ENCODE measurements at places on chromosomes 4 and X. TPM values are rescaled to one million over a fixed set of nuclear protein-coding genes. Genes with fewer than 3 reads are reported as not detected.

DNA sequence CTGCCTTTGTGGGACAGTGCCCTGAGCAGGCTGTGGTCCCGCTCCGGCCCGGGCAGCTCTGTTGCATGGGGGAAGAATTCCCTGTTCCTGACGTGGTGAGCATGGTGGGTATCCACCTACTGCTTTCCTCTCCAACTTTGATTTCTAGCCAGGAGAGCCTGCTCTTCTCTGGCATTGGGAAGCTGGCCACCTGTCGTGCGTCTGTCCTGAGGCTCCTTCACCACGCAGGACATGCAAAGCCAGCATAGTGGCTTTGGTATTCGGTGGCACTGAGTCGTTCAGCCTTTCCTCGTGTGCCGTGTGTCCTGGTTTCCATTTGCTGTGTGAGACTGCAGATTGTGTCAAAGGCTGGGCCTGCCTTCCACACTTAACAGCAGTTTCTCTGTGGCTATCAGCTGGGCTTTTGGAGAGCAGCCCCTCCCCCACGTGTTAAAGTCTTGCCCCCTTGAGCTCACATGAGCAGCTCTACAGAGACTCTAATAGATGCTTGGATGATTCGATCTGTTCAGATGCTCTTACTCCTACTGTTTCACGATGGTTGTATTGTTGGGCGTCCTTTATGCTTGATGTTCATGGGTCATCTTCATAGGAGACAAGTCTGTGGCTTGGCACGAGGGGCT, 46.3 kb upstream of the CLCN4 start:
- DNase-seq, result no peak

Gene ARL9
- not detected for total RNA-seq

GRCh38 chr4:54542540-54543041, 115.2 kb upstream of the KIT start:
- no peak for DNase-seq

DNA sequence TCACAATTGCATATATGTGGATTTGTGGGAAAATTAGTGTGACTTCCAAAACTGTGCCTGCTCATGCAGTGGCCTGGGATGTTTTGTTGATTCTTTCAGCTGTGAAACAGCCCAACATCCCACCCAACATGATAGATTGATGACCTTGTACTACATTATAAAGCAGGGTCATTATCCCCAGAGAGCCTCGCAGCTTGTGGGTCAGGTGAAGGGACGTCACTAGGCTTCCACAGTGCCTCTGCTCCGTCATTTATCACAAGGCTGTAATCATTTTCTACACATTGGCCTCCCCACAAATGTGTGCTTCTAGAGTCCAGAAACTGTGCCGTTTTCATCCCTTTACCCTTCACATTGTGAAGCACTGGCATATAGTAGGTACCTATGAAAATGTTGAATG, 31.6 kb downstream of the ALPK1 start:
- DNase-seq, result no peak

- DNase-seq, result no peak
These were observed 1.3 kb upstream of the SLC25A5 start for GRCh38 chrX:119466970-119467369.

GRCh38 chr4:52015366-52015765, 4.8 kb downstream of the LRRC66 start:
- DNase-seq, result no peak

Gene DMRTC1
- total RNA-seq, result not detected

GRCh38 chrX:13339607-13340006, 19.8 kb upstream of the ATXN3L start:
- no peak for DNase-seq

GRCh38 chrX:30900227-30900626, 11.2 kb upstream of the TAB3 start:
- DNase-seq, result no peak

DNA sequence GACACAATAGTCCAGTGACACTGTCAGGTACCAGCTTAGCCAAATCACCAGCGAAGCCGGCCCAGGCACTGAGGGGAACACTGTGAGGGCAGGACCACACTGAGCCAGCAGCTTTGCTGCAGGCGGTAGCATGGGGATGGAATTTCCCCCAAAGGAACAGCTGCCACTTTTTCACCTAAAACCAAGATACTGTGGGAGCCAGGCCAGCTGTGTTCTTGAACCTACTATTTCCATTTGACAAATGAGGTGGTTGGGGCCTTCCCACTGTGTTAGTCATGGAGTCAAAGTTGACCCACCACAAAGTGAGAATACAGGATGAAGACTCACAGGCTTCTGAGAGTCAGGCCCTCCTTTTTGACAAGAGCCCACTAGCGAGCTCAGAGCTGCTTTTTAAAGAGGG, 70.7 kb upstream of the SH3RF1 start:
- DNase-seq, result no peak

DNA sequence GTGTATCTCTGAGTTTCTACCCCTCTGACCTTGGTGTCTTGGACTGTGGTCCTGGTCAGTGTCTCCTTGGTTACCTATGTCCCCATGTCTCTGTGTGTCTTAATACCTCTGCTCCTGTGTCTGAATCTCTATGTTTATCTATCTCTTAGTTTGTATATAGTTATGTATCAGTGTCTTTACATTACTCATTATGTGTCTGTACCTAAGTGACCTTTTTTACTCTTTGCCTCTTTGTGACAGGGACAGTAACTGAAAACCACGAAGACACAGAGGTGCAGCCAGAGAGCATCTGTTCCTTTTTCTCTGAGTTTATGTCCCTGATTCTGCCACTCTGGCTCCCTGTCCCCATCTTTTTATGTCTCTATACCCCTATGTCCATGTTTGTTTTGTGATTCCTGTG, 49.4 kb downstream of the ITIH6 start:
- DNase-seq, result no peak

DNA sequence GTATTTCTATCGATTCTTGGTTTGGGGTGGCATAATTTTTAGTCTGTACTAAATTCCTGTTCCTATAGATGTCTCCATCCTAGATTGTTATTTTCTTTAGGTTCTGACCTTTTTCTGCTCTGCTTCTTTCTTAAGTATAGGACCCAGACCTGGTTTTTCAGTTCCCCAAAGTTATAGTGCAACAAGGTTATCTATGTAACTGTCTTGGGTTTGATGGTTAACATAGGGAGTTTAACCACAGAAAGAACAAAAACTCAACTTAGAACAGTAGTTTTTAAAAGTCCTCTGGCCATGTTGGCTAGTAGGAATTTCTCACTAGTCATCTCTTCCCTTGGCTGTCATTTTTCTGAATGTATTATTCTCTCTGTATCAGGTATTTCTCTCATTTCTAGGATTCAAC, 38.8 kb upstream of the MAD2L1 start:
- no peak for DNase-seq

Gene DCHS2
- total RNA-seq, result not detected

DNA sequence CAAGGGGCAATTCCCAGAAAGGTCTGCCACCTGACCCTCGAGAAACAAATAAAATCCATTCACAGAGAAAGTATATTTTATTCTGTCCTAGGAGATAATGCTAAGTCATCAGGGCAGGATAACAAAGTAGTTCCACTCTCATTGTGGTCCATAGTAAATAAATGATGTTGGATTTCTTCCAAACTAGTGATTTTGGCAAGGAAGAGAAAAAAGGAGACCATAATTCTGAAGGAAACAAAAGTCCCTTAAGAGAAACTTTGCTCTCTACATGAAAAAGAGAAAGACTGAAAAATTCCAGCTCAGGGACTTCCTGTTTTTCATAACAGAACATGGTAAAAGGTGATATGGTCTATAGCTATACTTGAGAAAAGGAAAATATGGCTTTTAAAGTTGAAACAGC, 71.5 kb upstream of the DDX60 start:
- no peak for DNase-seq

- no peak for DNase-seq
These were observed 213.4 kb upstream of the ARSJ start for GRCh38 chr4:114192854-114193253.

DNA sequence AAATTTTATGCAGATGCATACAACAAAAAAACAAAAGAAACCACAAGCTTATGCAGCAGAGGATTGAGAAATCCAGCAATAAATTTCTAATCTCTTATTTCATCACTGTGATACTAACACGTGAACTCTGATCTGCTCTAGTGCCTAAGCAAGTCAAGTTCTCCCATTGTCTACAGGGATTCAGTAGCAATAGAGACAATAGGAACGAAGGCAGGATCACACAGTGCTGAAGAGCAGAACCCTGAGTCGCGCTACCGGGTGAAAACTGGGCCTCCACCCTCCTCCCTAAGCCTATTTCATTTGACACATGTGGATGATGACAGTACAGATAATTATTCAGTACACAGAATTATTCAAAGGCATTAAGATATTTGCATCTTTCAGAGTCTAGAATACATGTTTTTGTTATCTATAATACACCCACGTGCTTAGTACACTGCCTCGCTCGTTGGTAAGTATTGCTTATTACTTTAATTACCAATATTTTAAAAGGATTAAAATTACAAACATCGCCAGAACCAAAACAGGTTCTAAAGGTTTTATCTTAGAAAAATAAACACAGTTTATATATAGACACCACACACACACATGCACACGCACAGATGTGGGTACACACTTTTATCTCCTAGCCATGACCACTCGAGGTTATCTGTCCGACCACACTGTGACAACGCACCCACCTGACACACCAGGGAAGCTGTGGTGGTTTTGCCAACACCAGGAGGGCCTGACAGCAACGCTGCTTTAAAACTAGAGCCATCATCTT, 60.1 kb downstream of the RFC1 start:
- no peak for DNase-seq

Gene CYLC1
- total RNA-seq, result not detected

GRCh38 chrX:54074826-54075225, 30.6 kb upstream of the PHF8 start:
- no peak for DNase-seq

GRCh38 chr4:174058846-174059245, 224.6 kb downstream of the FBXO8 start:
- no peak for DNase-seq

Gene PHKA2
- 30.1 TPM for total RNA-seq

Gene MAGEC2
- not detected for total RNA-seq

DNA sequence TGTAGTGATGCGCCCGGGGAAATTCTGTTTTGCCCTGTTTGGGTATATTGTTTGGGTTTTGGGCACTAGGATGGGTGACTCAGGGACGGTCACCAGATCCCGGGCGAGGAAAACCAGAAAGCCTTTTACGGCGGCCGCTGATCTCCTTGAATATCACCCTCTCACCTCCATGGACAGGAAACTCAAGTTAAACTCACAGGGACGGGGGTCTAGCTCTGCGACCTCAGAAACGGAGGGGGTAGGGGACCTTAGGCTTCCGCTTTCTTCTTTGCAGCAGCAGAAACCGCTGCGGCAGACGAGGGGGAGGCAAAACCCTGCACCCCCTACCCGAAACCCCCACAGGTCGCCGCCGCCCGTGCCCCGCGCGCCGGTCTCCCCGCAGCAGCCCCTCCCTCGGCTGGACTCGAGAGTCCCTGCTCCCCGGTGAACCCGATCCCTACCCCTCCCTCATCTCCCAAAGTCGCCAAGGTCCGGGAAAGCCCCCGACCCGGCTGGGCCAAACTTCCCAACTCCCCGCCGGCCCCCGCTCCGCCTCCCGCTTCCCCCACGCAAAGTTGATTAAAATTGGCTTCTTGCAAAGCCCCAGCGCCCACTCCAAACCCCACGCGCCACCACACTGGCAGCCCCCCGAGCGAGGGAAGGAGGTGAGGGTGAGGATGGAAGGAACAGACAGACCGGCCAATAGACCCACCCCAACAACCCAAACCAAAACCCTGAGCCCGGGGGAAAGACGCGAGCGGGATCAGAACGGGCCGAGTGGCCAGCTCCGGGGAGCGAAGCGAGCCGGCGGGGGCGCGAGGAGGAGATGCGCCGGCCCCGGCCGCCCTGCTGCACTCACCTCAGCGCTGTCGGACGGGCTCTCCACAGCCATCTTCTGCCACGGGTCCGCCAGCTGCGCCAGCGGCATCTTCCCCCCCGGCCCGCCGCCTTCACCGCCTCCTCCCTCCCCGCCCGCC, 705 bp downstream of the RPS6KA3 start:
- peak; percentile 66 for DNase-seq

DNA sequence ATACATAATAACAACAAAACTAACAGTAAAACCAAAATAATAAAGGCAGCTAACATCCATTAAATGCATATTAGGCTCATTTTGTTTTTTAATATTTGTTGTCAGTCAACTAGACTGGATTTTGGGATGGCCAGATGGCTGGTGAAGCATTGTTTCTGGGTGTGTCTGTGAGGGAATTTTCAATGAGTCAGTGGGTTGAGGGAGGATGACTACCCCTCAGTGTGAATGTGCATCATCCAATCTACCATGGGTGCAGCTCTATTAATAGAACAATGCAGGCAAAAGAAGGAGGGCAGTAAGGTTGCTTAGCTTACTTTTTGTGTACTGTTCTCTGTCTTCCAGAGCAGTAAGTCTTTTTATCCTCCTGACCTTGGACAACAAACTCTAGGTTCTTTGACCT, 484.2 kb upstream of the HS3ST1 start:
- DNase-seq, result no peak

DNA sequence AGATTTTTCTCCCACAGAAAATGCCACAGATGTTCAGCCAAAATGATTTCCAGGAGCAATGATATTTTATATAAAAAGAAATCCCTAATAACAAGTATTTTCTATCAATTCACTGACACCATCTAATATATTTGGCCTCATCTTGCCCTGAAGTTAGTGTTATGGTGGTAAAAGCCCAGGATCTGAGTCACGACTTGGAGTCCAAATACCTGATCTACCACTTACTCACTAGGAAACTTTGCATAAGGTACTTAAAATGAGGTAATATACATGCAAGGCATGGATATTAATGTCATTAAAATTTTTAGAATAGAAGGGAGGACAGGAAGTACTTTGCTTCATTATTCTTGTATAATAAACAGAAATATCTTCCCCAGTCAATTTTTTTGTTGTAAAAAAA, 16.3 kb downstream of the PPP3CA start:
- DNase-seq, result no peak

Gene ALG13
- 25.8 TPM for total RNA-seq

GRCh38 chr4:155025762-155026457, 182.5 kb upstream of the NPY2R start:
- DNase-seq, result peak; percentile 64

Gene PAGE5
- not detected for total RNA-seq

GRCh38 chrX:14694611-14695010, 165.3 kb downstream of the GLRA2 start:
- no peak for DNase-seq

GRCh38 chrX:142036116-142036515, 132.4 kb downstream of the MAGEC1 start:
- DNase-seq, result no peak

Gene DOCK11
- total RNA-seq, result 3.3 TPM

- DNase-seq, result no peak
These were observed 7.1 kb downstream of the SMIM9 start for GRCh38 chrX:154827194-154828015.
